ENCODE measurements at places on chromosomes 3 and 15.
A peak's percentile ranks its signal among the peaks of the same experiment; 100 is the strongest.

DNA sequence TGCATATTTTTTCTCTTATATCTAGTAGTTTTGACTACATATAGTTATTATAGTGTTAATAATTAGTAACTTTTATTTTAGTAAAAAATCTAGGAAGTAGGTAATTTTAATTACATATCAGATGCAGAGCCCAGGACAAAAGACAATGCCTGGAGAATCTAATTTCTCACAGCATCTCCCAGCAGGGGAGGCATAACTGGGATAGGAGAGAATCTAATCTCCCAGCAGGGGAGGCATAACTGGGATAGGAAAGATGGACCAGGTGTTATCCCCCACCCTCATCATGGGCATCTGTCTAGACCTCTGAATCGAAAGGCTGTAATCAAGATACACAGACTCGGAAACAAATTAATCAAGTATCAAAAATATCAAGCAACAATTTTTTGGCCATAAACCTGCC, 58.2 kb downstream of the OSTN start:
- no peak for DNase-seq

DNA sequence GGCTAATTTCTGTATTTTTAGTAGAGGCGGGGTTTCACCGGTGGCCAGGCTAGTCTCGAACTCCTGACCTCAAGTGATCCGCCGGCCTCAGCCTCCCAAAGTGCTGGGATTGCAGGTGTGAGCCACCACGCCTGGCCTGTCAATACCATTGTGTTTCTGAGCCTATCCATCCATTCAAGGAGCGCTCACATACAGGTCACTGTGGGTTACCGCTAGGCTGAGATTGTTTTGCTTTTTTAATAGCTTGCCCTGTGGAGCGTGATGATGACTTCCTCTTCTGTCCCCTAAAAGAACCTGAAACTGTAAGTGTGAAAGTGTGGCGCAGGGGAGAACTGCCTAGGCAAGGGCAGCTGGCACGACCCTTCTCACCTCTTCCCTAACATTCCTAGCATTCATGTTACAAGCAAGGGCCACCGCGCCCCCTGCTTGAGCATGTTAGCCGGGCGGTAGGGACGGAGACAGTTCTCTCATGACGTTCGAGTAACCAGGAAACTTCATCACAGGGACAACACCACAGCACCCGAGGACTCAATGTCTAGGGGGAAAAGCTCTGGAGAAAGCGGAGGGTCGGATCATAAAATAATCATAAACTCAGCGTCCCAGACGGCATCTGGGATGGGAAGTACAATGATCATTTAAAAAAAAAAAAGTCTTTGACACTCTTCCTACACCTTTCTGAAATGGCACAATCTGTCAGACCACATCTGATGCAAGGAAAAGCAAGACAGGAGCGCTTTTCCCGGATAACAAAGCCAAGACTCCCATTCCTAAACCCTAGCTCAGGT, 790 bp downstream of the LAMP3 start:
- no peak for DNase-seq

GRCh38 chr3:95387242-95388021, 1324.6 kb downstream of the NSUN3 start:
- DNase-seq, result no peak

DNA sequence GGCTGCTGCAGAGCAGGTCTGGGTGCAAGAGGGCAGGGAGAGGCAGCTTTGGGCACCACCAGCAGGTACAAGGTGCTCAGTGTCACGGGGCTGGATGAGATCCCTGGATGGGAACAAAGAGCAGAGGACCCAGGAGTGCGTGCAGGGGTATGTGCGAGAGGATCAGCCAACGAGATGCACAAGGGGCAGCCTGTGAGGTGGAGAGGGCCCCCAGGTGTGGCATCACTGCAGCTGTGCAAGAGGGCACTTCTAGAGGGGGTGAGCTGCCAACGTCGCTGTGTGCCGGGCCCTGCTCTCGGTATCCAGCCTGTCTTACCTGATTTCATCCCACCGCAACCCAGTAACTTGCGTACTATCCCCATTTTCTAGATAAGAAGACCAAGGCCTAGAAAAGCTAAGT, 67.3 kb upstream of the SNRPA1 start:
- DNase-seq, result no peak

GRCh38 chr3:2511356-2511755, 412.7 kb downstream of the CNTN4 start:
- no peak for DNase-seq

DNA sequence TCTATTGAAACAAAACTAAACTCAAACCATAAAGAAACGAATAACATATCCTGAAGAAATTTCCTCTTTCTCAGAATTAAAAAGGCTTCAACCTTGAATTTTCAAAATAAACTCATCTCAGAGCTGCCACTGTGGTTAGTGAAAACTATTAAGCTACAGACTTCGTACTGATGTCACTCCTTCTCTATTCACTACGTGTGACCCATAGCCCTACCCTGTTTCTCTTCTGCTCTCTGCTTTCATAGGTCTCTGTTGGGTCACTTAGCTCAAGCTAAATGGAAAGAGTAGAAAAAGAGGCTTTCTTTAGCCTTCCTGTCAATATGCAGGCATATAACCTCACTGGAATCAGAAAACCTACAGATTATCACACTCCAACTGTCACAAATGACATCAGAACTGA, 126.6 kb upstream of the MME start:
- no peak for DNase-seq

GRCh38 chr3:73351423-73352071, 273.2 kb downstream of the PDZRN3 start:
- DNase-seq, result no peak

- DNase-seq, result no peak
These were observed 12.0 kb downstream of the CMTM7 start for GRCh38 chr3:32403663-32404062.

DNA sequence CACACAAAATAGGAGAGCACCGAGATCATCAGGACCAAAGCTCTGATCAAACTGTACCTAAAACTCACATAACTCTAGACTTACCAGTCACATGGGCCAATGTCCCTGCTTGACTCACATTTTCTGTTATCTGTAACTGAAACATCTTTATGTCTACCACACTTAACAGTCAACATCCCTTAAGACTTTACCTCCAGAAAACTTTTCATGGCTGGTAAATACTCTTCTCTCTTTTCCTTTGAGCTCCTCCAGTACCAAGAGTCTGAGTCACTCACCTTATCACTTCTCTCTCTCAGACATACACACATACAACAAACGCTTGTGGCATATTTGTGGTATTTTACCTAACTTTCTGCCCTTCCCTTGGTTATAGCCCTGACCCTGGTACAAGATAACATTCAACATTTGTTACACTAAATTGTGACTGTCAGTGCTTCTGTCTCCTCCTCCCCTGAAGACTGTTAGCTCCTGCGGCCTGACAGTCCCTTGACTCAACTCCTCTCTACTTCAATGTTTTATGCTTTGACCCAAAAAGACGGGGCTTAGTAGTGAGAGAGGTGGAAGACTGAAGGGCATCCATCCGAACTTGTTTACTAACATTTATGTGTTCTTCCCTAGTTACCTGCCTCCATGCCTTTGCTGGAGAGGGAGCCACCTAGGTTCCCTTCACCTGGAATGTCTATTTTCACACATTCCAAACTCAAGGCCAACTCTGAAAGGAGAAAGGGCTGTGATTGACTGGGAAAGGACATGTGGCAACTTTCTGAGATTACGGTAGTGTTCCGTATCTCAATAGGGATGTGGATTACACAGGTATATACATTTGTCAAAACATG, 3.7 kb upstream of the EFHB start:
- no peak for DNase-seq

- no peak for DNase-seq
These were observed 193.2 kb downstream of the CLSTN2 start for GRCh38 chr3:140128217-140128616.

DNA sequence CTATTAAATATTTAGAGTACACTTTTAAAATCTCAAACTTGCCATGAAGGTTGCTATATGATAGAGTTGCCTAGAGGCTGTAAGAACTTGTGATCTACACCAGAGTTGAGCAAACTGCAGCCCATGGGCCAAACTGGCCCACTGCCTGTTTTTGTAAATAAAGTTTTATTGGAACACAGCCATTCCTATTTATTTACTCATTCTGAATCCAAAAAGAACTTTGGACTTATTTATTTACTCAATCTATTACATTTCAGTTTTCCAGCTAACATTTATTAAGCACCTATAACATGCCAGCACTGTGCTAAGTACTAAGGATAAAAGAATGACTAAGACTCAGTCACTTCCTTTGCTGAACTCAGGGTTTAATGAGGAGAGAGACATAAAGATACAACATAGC, 403.6 kb downstream of the ERC2 start:
- DNase-seq, result no peak

- DNase-seq, result no peak
These were observed 498 bp upstream of the SEMA4B start for GRCh38 chr15:90200534-90201129.

- no peak for DNase-seq
These were observed 10.3 kb upstream of the COPG1 start for GRCh38 chr3:129238945-129239705.

GRCh38 chr15:98866511-98866910, 141.1 kb downstream of the PGPEP1L start:
- no peak for DNase-seq

DNA sequence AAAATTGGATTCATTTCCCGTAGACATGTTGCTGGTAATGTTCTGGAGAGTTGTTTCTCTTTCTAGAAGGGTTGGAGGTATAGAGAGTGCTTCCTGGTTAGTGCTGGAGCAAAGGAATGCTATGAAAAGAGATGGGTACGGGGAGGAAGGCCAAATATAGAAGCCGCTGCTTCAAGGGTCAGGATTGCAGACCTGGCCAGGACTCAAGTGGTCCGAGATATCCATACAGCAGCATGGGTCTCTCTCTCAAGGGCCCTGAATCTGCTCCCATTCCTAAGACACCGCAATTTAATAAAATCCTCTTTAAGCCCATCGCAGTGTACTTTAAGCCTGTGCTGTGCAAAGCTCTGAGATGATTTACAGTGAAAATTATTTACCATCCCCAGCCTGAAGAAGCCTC, 287.0 kb downstream of the FAM43A start:
- DNase-seq, result no peak

- no peak for DNase-seq
These were observed 73.6 kb downstream of the EEFSEC start for GRCh38 chr3:128226795-128227395.

GRCh38 chr3:152258448-152259393, 10.0 kb upstream of the MBNL1 start:
- DNase-seq, result peak; percentile 37

DNA sequence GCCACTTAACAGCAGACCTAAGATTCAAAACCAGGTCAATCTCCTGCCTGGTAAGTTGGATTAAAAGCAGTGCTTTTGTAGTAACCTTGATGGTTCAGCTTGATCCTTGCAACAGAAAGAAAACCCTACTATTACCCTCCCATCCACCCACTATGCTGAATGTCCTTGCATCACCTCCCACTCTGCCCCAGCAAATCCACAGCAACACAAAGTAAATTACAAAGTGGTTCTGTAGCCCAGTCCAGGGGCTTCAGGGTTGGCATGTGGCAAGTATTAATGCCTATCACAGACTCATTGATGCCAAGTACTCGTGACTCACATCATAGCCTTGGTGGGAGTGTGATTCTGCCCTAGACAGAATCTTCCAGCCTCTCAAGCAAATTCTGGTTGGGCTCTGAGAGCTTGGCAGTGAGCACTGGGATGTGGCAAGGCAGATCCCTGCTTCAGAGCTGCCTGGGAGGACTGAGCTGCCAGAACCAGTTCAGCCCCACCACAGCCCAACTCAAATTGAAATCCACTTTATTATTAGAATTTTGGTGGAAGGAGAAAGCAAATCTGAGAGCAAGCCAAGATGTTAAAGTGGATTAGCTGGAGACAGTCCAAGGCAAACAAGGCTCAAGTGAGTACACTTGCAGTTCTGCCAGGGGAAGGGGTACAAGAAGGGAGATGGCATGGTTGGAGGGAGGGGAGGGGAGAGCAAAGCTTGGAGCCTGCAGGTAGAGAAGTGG, 225.8 kb upstream of the UMPS start:
- no peak for DNase-seq

- DNase-seq, result no peak
These were observed 339.3 kb downstream of the NSUN3 start for GRCh38 chr3:94402126-94402525.

GRCh38 chr3:30073622-30074021, 532.8 kb upstream of the TGFBR2 start:
- no peak for DNase-seq

- DNase-seq, result no peak
These were observed 4.5 kb downstream of the IL17RB start for GRCh38 chr3:53850895-53851294.

- DNase-seq, result no peak
These were observed 130.1 kb downstream of the LRRK1 start for GRCh38 chr15:101049282-101049681.

DNA sequence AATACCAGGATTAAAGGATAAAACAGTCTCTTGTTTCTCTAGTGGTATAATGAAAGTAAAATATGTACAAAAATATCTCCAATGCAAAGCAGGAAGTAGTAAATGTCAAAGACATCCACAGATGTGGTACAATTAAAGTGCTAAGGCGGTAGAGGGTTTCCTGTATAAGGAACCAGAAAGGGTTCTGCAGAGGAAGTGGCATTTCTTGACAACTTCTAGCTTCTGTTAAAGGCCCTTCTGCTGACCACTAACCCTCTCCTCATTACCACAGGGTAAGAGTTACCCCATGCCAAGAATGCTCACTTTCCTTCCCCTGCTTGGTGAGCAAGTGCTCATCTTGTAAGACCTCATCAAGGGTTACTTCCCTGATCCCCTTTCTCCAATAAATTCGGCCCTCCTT, 883.6 kb upstream of the NR2F2 start:
- DNase-seq, result no peak

- DNase-seq, result no peak
These were observed 44.4 kb downstream of the ADAM10 start for GRCh38 chr15:58705105-58705504.

GRCh38 chr3:99176169-99176964, 274.9 kb upstream of the DCBLD2 start:
- DNase-seq, result no peak

- DNase-seq, result no peak
These were observed 160.7 kb downstream of the SQOR start for GRCh38 chr15:45795440-45796069.

DNA sequence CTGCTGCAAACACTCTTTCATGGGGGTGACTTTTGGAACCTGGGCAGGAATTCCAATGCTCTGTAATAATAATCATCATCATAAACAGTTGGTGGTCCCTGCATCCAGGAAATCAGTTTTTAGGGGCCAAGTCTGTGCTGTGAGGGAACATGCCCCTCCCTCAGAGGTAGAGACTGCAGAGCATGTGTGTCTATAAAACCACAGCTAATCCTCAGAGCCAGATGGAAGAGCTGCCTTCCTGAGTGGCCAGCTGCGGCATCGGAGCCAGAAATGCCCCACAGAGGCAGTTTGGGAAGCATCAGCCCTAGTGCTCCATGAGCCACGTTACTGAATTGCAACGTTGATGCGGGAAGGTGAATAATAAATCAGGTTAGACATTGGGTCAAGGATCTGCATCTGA, 12.9 kb upstream of the TPM1 start:
- no peak for DNase-seq

Measured in stimulated activated CD8-positive, alpha-beta memory T cell treated with anti-CD3 and anti-CD28 coated beads, Interleukin-4, amount 100 ng/mL, for 4 hours (primary cell).